Effector CD8-positive, alpha-beta T cell (primary cell): ENCODE measurements at places on chromosomes 11 and 22.
A peak's percentile ranks its signal among the peaks of the same experiment; 100 is the strongest.

- DNase-seq = no peak
Measured at GRCh38 chr11:8624698-8625097, 30.7 kb upstream of the STK33 start.

- DNase-seq = no peak
Measured at GRCh38 chr22:29716814-29717545, 2.8 kb upstream of the CABP7 start.

DNA sequence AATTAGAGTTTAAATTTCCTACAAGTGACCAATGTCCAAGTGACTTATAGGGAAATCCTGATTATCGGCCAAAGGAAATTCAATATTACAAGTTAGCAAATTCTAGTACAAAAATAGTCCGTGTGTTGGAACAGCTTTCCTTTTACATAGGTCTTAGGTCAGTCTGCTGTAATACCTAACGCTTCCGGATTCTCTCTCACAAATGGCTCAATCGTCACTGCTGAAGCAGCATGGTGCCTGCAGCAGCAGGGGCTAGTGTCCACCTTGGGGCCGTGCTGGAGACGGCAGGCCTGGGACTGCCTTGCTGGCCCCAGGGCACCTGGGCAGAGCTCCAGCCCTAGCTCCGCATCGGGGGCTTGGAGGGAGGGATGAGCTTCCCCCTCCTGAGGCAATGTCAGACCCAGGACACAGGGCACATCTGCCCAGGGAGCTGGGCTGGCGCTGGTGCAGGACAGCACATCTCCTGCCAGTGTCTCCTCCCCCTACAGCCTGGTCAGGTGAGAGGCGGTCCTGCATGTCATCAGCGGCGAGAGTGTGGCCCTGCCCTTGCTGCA is 39.4 kb upstream of the CLTCL1 start:
- DNase-seq = no peak

- DNase-seq = no peak
Measured at GRCh38 chr22:25900880-25901279, 158.9 kb downstream of the MYO18B start.

DNA sequence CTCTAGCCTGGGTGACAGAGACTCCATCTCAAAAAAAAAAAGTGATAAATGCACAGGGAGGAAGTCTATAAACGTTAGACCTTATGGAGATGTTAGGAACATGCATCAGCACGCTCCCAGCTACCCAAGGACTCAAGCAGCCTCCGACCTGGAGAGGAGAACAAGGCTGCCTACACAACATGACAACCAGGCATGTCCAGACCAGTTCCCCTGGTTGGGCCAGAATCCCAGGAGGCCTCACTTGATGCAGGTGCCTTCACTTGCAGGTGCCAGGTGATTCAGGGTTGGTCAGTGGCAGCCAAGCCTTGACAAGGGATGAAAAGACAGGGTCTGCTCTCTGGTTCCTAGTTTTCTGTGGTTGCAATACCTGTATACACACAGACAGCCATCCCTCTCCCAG is 5.9 kb downstream of the RANGAP1 start:
- DNase-seq = no peak

GRCh38 chr11:44244639-44245310 is 65.2 kb downstream of the ALX4 start:
- DNase-seq = no peak

GRCh38 chr11:62044639-62045121 is 77.2 kb upstream of the FTH1 start:
- no peak for DNase-seq

GRCh38 chr11:119567688-119568582 is 145.0 kb upstream of the THY1 start:
- DNase-seq = no peak

- DNase-seq = no peak
Measured at GRCh38 chr11:70192666-70193410, 10.3 kb upstream of the FADD start.

GRCh38 chr11:32288276-32288675 is 147.1 kb downstream of the WT1 start:
- no peak for DNase-seq

- DNase-seq = no peak
Measured at GRCh38 chr11:34339149-34340064, 18.4 kb downstream of the ABTB2 start.

GRCh38 chr11:12099132-12099873 is 11.1 kb upstream of the MICAL2 start:
- no peak for DNase-seq

DNA sequence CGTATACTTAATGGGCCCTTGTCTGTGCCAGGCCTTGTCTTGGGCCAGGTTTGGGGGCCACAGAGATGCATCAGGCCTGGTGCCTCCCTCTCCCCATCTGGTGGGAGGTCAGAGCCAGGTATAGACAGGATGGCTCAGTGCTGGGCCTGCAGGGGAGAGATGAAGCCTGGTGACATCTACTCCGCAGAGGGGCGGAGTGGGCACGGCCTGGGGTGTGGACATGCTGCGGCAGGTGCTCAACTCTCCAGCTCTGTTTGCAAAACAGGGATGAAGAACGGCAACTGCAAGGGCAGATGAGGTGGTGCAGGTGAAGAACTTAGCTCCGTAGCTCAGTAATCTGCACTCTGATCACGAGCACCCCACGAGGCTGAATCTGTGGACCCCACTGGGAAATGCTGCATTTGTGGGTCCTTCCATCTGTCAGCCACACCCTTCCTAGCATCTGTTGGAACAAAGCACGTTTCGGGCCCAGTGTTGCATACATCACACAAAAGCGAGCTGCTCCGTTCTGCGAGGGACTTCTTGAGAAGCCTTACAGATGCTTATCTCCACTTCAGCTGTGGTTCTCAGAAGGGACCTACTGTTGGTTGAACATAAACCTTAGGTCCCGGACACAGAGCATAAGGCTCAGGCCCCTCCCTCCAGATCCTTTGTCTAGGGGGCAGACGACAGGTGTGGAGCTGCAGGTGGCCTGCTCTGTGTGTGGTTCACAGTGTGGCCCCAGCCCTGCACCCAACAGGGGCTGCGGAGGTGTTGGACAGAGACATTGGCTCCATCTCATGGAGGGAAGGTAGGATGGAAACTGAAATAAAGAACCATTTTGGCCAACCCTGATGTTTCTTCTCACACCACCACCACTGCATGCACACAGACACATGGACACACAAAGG is 78.3 kb downstream of the LRRC32 start:
- DNase-seq = no peak

DNA sequence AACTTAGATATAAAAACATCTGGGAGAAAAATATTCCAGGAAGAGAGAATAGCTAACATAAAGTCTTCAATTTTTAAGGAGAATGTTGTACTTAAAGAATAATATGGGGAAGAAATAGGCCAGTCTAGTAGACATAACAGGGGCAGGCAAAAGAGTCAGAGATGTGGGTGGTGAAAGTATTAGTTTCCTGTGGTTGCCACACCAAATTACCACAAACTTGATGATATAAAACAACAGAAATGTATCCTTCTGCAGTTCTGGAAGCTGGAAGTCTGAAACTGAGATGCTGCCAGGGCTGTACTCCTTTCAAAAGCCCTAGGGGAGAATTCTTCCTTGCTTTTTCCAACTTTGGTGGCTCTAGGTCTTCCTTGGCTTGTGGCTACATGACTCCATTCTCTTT is 1309.7 kb downstream of the LRRC4C start:
- no peak for DNase-seq

DNA sequence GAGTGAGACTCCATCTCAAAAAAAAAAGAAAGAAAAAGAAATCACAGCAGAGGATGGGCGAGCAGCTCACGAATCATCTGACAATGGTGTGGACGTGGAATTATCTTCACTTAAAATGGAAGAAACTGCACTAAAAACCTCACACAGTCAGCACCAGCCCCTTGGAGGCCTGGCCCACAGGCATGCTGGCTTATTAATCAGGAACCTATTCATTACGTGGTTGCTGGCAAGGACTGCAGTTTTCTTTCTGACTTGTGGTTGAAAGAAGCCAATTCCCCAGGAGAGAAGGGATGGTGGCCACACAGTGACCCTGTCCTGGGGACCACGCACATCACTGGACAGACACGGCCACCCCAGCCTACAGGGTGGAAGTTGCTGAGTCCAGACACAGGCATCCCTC is 401.1 kb downstream of the CTTN start:
- no peak for DNase-seq

DNA sequence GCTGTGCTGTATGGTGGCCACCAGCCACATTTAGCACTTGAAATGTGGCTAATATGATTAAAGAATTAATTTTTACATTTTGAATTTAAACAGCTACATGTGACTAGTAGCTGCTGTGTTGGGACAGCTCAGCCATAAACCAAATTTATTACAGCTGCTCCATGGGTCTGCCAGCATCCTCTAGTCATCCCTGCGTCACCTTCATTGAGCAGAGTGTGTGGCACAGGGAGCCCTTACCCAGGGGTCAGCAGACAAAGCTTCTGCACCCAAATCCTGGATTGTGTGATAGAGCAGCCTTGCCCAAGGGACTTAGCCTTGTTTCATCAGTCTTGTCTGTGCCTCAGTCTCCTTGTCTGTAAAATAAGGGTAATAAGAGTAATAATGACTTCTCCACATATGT is 19.4 kb upstream of the ACCSL start:
- no peak for DNase-seq

DNA sequence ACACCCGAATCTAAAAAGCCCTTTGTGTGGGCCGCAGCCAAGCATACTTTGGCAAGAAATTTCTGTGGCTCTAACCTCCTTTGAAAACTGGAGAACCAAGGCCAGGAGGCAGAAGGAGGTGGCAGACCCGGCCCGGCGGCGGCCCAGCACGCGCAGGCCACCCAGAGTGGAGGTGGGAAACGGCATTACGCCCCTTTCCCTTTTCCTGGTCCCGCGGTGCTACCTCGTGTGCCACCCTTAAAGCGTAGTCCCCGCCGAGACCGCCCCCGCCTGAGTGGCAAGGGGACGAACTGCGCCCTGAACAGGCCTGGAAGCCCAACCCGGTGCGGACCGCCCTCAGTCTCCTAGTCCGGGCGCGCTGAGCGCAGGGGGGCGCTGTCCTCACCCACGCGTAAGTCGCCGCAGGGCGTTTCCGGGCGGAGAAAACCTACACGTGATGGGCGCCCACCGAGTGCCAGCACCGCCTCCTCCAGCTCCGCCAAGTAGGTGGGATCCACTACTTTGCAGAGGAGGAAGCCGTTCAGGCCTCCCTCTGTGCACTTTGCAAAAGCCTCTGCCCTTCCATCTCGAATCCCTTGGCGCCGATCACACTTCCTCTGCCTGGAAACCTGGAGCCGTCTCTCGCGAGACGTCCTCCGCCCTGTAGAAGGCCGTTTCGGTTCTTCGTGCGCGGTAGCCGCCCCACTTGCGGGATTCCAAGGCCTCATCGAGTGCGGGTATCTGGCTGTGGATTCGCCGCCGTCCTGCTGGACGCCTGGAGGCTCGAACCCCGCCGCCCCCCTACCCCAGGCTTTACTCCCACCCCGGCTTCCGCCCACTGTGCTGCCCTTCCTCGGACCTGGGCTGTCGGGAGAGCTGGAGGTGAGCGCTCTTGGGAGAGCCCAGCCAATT is at the start of gene ACCS:
ACCS (plus strand) TSS at position 430 of the 891 bp plus-strand sequence. CDS start 1,358 bp downstream, outside the sequence.
- peak; percentile 86 for DNase-seq

DNA sequence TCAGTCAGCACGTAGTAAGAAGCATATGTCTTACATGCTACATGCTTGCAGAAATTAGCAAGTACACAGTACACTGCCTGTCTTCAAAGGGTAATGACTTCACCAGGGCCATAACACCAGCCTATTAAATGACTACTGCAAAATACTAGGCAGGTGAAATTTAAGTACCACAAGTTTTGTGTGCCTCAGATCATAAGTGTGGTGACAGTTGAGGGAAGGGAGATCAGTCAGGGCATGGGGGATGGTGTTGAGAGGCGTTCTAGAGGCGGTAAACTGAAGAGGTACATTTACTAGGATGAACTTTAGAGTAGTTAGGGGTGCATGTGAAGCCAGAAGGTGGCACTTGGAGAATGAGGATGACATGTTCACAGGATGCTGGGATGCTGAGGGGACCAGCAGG is 22.0 kb downstream of the AMOTL1 start:
- DNase-seq = no peak

GRCh38 chr22:26448334-26448733 is 19.3 kb downstream of the ASPHD2 start:
- no peak for DNase-seq

GRCh38 chr22:27251563-27251962 is 550.0 kb downstream of the MN1 start:
- no peak for DNase-seq

DNA sequence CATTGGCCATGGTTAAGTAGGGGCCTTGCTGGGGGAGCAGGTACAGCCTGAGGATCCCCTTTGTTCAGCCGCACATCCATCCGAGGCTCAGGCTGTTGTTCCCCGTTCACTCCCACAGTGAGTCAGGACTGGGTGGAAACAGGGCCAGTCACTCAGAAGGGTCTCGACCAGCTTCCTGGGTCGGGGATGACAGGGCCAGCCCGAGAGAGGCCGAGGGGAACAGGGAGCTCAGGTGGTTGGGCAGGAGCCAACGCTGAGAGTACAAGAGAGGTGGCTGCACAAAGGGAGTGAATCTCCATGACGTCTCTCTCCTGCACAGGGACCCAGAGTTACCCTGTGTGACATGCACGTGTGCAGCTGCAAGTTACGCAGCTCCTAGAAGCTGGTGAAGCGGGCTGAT is 97.2 kb upstream of the SHANK2 start:
- DNase-seq = no peak

DNA sequence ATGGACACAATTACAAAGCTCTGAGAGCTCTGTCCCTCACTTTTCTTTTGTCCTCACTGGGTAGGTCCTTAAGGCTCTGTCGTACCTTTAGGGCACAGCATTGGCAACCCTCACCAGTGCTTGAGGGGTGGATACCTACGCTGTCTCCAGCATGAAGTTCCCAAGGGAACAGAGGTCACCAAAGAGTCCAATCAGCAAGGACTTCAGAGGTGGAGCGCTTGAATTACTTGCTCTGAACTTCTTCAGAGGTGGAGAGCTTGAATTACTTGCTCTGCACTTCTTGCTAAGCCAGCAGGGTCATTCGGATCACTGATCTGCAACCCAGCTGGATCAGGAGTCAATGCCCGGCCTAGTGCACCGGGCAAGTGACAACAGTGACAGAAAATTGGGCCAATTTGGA is 35.1 kb downstream of the RRP7A start:
- no peak for DNase-seq

DNA sequence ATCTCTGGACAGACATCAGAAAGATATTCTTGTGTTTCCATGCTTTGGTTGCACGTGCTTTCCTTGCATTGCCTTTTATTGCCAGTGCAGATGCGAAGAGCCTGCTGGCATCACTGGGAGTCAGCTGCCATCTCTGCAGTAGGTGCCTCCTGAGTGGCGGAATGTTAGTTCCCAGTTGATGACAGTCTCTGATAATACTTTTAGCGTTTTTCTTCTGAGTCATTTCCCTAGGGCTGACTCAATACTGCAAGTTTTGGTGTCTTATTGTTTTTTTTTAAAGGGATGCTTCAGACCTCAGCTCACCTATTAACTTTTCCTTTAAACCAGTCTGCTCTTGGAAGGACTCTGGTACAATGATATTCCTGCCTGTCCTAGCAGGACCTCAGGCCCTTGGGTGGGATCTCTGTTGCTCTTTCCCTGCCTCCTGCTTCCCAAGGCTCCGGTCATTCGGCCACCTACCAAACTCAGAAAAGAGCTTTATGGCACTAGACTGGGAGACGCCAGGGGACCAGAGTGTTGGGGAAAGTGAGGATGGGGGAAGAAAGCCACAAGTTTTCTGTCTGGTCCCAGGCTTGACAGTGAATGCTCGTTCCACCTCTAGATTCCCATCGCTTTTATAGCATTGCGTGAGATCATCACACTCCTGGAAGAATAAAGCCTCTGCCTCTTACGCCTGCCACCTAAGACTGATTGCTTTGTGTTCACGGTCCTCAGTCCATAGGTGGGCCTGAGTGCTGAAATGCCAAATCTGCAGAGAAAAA is 308.7 kb downstream of the DDX10 start:
- no peak for DNase-seq
